Anterior cingulate cortex (tissue), 58 donors: ENCODE measurements at places on chromosomes 1 and 21.

DNA sequence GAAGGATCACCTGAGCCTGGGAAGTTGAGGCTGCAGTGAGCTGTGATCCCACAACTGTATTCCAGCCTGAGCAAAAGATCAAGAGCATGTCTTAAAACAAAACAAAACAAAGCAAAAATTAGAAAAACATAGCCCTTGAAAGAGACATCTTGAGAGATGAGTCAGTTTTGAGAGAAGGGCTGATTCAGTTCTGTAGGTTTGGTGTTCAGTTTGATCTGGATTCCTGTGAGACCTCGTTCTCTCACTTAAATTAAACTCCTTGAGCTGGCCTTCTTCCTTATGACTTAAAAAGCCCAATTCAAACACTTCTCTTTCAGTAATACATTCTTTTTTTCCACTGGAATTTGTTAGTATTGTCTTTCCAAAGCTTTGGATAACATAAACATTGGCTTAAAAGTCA, 164.2 kb downstream of the NRIP1 start:
- no peak for DNase-seq

- no peak for DNase-seq
These were observed 2.8 kb upstream of the TARS2 start for GRCh38 chr1:150484431-150484830.

- no peak for DNase-seq
These were observed 226.0 kb downstream of the NPHP4 start for GRCh38 chr1:5765997-5766913.

DNA sequence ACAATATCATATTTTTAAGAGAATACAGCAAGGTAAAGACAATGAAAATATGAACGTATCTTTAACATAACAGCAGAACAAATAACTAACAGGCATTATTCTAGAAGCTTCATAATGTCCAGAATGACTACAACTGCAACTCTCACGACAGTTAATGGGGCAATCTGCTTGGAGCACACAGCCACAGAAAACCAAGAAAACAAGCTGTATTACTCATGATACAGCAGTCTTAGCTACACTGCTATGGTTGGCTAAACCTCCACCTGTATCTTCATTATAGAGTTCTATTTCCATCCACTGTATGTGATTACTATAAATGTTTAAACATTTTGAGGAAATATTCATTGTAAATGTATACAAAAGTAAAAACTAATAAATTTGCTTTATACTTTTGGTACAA, 139.9 kb downstream of the DPYD start:
- DNase-seq: no peak

DNA sequence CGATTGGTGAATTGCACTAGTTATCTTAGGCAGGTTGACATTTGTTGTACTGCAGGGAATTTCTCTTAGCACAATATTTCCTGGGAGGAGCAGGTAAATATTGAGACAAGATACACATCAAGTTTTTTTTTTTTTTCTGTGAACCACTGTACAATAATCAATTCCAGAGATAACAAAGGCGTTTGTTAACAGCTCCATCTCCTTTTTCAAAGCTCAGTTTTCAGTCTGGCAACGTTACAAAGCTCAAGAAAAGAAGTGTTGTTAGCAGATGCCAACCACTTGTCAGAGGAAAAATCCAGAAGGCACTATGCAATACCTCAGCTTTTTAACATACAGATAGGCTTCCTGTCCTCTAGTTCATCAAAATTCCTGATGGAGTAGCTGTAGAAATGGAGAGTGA, 40.9 kb upstream of the DAB1 start:
- no peak for DNase-seq

- peak; percentile 28 for DNase-seq
These were observed at the start of gene LRRC3 for GRCh38 chr21:44454747-44455523. Gene LRRC3, plus strand, starts transcription at chr21:44455510. Its CDS starts 1,135 bp downstream, at chr21:44456645.

- no peak for DNase-seq
These were observed 9.1 kb upstream of the C1QA start for GRCh38 chr1:22627331-22627730.

- DNase-seq: no peak
These were observed 89.4 kb downstream of the SEC16B start for GRCh38 chr1:177880339-177880891.

DNA sequence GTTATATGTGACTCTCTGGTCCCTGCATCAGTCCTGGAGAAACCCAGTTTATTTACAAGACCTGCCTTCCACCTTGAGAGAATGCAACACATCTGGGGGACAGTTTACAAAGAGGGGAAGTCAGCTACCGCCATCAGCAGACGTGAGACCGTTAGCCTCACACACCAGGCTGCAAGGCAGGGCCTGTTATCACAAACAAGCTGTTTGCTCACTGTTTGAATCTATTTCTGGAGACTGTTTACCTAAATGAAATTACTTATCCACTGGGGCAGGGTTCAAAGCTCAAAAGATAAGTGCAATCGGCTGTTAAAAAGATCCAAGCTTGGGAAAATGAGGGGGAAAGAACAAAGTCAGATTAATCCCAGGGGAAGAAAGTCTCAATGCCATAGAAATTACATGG, 134.4 kb downstream of the ZNF281 start:
- no peak for DNase-seq

- DNase-seq: peak; percentile 52
These were observed 15.1 kb downstream of the KIAA1614 start for GRCh38 chr1:180927841-180928240.

DNA sequence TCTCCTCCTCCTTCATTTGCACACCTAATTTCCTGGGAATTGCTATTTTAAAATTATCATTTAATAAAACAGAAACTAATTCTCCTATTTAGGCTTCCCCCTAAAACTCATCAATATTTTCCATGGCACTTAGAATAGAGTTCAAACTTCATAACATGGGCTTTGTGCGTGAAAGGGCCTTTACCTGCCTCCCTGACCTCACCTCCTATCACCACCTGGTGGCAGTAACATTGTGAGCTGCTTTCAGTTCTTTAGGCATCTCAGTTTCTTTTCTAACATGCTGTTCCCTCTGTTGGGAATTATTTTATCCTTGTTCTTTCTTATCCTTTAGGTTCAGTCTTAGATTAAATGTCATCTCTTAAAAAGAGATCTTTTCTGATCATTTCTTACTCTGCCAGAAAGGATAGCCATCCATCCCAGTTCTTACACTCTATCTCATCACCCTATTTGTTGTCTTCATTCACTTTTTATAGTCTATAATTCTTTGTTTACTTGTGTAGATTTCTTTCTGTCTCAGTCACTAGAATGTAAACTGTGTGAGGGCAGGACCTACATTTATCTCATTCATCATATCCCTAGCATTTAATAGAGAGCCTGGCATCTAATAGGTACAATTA, 133.8 kb upstream of the KIAA1614 start:
- DNase-seq: no peak

GRCh38 chr21:43275421-43276211, 106.8 kb downstream of the CRYAA start:
- DNase-seq: no peak

DNA sequence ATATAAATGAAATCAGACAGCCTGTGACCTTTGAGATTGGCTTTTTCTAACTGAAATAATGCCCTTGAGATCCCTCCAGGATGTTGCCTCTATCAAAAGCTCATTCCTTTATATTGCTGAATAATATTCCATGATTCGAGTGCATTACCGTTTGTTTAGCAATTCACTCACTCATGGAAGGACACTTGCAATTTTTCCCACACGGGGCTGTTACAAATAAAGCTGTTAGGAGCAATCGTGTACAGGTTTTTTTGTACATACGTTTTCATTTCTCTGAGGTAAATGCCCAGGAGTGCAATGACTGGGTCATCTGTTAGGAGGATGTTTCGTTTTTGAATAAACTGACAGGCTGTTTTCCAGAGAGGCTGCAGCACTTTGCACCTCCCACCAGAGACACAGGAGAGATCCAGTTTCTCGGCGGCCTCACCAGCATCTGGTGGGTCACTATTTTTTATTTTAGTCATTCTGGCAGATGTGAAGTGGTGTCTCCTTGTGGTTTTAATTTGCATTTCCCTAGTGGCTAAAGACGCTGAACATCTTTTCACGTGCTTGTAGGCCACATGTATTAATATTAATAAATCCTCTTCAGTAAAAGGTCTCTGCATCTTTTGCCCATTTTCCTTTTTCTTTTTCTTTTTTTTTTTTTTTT, 11.0 kb downstream of the PRDM15 start:
- DNase-seq: no peak

DNA sequence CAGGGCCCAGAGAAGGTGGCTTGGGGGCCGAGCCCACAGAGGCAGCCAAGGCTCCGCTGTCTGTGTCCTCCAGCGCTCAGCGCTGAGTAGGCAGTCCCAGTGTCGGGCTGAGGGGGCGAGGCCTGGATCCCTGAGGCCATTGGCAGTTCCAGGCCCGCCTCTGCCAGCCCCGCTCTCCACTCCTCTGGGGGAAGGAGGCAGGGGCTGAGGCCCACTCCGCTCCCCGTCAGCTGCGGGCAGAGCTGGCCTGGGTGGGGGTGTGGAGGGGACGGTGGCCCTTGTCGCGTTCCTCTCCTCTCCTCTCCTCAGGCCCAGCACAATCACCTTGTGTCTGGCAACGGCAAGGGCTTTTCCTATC, 132.8 kb downstream of the CASZ1 start:
- peak; percentile 28 for DNase-seq

GRCh38 chr1:93853940-93854339, 25.1 kb downstream of the DNTTIP2 start:
- DNase-seq: no peak

DNA sequence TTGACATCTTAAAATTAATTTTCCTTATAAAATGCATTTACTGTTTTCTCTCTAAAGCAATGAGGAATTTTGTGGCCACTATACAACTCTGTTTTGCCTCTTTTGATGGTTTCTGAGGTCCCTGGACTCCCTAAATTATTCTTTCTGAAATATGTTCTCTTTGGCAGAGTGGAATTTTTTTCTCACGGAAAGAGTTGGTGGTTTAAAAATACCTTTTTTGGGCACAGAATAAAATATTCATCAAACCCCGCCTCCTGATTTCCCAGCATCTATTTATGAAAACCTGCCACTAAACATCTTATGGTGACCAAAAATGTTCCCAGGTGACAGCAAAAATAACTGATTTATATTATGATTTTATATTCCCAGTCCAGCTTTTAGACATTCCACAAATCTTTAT, 165.3 kb upstream of the SYT6 start:
- DNase-seq: no peak

DNA sequence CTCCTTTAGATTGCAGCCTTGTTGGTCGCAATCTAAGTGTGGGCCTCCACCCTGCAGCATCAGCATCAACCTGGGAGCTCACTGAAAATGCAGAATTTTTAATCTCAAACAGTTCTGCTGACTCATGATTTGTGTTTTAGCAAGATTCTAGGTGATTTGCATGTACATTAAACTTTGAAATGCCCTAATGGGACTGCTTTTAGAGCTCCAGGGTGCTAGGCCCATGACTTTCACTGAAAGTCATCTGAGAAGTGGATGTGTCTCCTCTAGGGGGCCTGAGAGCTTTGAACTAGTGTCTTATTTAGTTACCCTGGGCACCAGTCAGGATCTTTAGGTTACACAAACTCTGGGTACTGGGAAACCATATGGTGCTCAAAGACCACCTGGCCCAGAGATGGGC, 9.0 kb downstream of the TRIM67 start:
- DNase-seq: no peak

- DNase-seq: no peak
These were observed 28.3 kb downstream of the NUP133 start for GRCh38 chr1:229479660-229480399.

DNA sequence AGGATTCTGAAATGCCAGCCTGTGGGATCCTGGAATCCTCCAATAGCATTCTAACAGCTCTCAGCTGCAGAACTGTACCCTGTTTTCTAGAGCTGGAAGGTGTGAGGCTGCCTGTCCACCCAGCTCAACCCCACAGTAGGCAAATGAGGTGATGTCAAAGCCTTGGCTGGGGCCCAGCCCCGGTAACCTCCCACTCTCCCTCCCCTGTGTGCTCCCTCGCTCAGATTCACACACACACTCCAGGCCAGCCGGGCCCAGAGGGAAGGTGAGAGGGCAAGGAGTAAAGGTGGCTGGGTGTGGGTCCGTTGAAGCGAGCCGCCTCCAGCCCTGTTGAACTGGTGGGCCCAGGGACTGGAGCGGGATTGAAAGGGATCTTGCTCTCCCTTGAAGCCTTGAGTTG, at the start of gene BSND:
BSND (plus strand) TSS at position 257 of the 400 bp plus-strand sequence. CDS start 254 bp downstream, outside the sequence.
- no peak for DNase-seq

GRCh38 chr1:113534130-113534817, 144.0 kb downstream of the MAGI3 start:
- no peak for DNase-seq

- no peak for DNase-seq
These were observed 97.8 kb upstream of the B3GALT2 start for GRCh38 chr1:193284219-193284618.

DNA sequence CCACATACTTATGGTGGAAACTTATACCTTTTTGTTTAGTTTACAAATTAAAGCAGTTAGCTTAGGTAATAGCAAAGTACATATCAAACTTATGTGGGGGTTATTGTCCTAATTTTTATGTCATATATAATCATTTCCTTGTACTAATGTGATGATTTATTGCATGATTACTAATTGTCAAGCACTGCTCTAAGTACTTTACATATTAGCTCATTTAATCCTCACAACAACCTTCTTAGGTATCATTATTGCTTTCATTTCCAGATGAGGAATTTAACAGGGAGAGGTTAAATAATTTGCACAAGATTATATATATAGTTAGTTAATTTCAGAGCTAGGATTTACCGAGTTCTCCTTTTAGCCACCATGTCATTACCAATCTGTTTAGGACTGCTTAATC, 11.9 kb upstream of the SSX2IP start:
- DNase-seq: no peak

- no peak for DNase-seq
These were observed 6.7 kb downstream of the COQ8A start for GRCh38 chr1:226946841-226947240.

- DNase-seq: no peak
These were observed 4.0 kb upstream of the GBP5 start for GRCh38 chr1:89276690-89277089.

GRCh38 chr1:185679220-185679619, 55.0 kb upstream of the HMCN1 start:
- no peak for DNase-seq

DNA sequence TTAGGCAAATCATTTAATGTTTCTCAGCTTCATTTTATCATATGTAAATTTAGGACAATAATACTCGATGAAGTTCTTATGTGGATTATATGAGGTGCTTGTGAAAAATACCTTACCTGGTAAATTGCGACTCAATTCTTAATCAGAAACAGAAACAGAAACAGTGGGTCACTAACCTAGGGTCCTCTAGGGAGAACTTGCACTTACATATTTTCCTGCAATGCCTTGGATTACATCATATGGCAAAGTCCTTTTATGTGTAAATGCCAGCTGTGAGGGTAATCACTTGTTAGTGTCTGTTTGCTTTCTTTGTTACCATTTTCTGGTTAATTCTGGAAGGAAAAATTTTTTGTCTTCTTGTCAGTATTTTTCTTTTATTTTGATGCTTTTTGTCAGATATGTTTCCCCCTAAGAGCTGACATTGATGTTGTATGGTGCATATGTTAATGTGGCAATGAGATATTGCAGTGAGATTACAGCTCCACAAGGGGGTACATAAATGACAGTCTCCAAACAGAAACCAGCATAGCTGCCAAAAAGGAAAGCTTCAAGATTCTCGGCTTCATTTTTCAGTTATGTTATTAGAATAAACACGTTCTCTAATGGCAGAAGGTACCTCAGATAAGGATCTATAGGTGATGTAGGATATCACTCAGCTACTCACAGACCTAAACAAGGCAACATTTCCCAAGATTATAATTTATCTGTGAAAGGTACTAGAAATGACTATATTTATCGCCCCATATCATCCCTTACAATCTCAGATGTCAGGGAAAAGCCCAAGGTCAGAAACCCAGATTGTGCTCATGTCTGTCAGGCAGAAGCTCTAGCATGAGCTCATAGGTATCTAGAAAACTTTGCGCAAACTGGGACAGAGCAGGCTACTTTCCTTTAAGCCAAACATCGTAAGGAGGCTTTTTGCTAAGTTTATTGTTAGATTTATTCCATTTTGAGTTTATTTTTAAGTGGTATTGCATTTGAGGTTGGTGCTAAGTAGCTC, 119.9 kb downstream of the FASLG start:
- no peak for DNase-seq
